Activated T-helper 1 cell treated with anti-CD3 and anti-CD28 coated beads, Interleukin-2, amount 50 U/mL, for 16 hours (primary cell): ENCODE measurements at places on chromosomes 3 and 15.

- DNase-seq: no peak
These were observed 723 bp upstream of the DRD3 start for GRCh38 chr3:114179575-114179974.

DNA sequence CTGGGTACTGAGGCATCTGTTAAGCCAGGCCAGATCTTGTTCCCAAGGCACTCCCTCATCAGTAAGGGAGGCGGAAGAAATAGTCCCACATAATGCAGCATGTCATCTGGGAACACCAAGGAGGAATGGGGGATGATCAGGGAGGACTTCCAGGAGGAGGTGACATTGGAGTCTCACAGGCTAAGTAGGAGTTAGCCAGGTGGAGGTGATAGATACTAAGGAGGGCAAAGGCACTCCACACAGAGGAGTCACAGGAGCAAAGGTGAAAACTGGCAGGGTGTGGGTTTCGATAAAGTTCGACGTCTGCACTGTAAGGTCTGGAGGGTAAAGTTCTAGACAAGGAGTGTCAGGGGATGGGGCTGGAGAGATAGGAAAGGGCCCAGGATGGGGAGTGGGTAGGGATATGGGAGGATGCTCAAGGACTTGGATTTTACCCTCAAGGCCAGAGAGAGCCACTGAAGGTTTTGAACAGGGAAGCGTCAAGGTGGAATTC lies 6.3 kb downstream of the SLC28A1 start:
- DNase-seq: no peak

- no peak for DNase-seq
These were observed 53.7 kb downstream of the CCDC54 start for GRCh38 chr3:107430996-107431245.

DNA sequence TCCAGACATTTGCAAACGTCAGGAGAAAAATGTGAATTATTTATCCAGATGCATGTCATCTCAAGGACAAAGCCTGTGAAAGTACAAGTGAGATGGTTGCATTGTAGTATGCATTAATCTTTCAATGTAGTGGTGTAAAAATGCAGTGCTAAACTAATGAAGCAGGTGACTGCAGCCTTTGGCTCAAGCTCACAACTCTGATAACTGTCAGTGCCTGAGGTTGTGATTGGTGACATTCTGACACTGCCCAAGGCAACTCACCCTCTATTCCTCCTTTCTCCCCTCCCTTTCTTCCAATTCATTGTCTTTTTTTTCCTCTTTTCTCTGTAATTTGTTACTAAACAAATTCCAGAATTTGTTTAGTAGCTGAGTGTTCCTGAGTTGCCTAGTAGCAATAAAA lies 20.0 kb upstream of the TMOD3 start:
- no peak for DNase-seq

DNA sequence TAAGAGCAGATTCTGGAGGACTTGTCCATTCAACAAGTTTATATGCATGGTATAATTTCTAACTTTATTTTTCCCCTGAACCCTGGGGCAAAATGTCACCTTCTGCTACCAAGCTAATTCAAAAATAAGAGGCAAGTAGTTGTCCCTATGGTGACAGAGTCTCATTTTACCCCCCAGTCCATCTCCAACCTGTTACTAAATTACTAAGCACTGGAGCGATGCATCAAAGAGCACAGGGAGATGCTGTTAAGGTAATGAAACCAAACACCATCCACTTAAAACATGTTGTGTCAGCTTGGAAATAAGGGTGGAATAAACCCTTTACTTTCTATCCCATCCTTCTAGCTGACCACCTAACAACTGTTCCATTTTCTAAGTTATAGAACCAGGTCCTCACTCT lies 417.4 kb upstream of the ATP11B start:
- no peak for DNase-seq

DNA sequence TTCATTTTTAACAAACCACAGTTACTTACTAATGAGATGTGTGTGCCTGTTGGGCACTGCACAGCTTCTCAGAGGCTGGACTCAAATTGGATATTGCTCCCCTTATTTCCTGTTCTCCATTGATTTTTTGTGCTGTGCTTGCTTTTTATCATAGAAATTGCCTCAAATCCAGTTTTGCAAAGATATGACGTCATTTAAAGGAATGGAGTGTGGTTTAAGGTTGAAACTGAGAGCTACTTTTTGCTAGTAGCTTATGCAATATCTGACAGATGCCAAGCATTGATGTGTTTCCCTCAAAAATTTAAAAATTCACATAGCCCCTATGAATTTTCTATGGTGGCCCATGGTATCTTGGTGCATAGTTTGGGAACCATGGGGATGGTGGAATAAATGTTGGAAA lies 67.7 kb upstream of the ROPN1 start:
- no peak for DNase-seq

- DNase-seq: no peak
These were observed 3.1 kb downstream of the HGD start for GRCh38 chr3:120678984-120679383.

- no peak for DNase-seq
These were observed 56.3 kb upstream of the EPHB3 start for GRCh38 chr3:184505076-184505878.

- DNase-seq: no peak
These were observed 20.8 kb downstream of the COL6A6 start for GRCh38 chr3:130537673-130538304.

DNA sequence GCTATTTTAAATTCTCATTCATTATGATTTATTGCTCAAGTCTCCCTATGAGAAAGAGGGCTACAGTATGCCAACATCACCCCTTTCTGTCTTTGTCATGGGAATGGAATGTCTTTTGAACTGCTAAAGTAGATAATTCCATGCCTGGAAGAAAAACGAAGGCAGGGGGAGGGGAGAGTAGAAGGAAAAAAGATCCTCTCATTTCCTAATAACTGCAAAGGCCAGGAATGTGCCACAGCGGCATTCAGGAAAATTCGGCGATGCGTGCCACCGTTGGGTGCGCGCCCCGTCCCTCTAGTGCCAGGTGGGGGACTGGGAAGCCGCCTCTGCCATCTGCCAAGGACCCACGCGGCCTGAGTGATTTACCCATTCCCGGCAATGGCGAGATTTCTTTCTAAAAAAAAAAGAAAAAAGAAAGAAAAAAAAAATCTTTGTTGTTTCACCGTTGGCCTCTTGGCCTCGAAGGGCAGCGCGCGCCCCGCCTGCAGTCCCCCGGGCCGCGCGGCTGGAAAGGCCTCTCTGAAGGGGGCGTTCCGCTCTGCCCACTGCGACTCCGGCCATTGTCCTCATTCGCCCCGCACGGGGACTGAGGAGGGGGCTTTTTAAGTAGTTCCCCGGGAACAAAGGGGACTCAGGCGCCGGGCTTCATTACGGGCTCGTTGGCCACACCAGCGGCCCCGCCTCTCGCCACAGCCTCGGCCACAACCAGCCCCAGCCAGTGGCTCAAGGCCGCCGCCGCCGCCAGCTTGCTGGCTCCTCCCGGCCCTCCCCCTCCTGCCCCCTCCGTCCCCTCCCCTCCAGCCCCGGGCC lies 54.5 kb downstream of the CPN2 start:
- no peak for DNase-seq
